ENCODE measurements at places on chromosomes 3 and 15.

DNA sequence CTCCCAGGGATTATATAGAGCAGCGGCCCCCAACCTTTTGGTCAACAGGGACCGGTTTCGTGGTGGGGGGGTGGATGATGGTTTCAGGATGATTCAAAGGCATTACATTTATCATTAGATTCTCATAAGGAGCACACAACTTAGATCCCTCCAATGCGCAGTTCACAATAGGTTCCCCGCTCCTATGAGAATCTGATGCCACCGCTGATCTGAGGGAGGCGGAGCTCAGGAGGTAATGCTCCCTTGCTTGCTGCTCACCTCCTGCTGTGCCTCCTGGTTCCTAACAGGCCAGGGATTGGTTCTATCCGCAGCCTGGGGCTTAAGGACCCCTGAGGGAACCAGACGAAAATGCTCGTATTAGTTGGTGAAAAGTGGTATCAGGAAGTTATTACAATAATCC lies 1.3 kb upstream of the HACD2 start:
- DNase-seq: no peak

DNA sequence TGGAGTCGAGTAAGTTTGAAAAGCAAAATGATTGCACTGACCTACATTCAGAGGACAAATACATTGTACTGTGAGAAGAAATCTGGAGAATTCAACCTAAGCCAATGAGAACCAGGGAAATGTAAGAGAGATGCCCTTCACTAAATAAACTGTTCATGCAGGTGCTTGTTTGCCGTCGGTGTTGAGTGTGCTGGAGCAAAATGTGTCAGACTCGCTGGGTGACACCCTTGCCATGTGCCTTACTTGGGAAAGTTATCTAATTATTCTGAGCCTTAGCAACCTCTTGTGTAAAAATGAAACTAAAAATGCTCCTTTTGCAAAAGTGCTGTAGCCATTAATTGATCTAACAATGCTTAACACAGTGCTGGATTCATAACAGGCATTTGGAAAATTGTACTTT lies 140.4 kb downstream of the GABRB3 start:
- DNase-seq: no peak

DNA sequence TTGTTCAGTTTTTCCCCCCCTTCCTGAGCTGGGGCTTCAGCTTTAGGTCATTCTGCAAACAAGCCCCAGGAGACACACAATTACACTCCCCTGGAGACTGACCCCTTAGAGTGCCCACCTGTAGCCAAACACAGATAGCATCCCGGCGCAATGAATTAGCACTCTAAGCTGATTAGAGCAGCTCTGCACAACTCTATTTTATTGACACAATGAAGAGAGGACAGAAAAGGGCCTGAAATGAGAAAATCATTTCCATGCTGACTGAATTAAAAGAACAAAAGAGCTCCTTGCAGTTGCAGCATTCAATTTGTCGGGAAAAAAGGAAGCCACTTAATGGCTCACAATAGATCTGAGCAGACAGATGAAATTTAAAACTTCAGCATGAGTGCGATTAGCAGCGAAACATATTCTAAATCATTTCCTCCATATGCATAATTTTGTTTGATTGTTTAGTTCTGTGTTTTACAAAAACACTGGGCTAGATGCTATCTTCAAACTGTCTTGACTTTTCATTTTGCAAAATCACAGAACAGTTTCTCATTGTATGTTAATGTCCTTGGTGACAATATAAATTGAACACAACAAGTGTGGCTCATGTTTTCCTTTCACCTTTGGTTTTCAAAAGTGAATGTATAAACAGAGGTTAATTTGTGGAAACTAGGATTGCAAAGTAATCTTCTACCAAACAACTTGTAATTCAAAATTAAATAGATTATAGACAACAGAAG lies 308.6 kb downstream of the MECOM start:
- DNase-seq: no peak

- DNase-seq: no peak
These were observed 718.6 kb upstream of the NECTIN3 start for GRCh38 chr3:110352841-110353604.

DNA sequence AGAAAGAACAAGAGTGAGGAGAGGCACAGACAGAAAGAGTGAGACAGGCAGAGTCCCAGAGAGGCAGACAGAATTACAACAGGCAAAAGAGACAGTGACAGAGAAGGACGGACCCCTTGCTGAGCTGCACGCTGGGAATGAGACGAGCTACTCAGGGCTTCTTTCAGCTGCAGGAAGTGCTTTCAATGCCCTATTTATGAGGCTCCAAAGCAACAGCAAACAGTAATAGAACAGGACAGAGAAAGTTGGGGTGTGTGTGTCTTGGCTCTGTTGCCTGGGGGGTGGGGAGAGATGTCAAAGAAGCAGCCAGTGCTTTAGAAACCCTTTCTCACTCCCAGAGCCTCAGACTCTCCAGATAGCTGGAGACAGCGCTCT lies 502 bp upstream of the TIMP4 start:
- no peak for DNase-seq

- no peak for DNase-seq
These were observed 30.9 kb upstream of the ARRDC4 start for GRCh38 chr15:97929456-97930229.

- no peak for DNase-seq
These were observed 298.9 kb downstream of the SHOX2 start for GRCh38 chr3:157807280-157807679.

Data from effector memory CD8-positive, alpha-beta T cell (primary cell).